Endodermal cell (in vitro differentiated cells): ENCODE measurements at places on chromosomes 2 and 18. TPM values are rescaled to one million over a fixed set of nuclear protein-coding genes. Genes with fewer than 3 reads are reported as not detected.

- no peak overlapping the region for H3K27ac ChIP-seq
- no peaks in the 10 kb centered on the region for H3K4me1 ChIP-seq
- peak; percentile 70 for DNase-seq
- H3K27me3 ChIP-seq, result no peaks in the 10 kb centered on the region
- H3K4me3 ChIP-seq, result no peak overlapping the region
- H3K36me3 ChIP-seq, result no peaks in the 10 kb centered on the region
These were observed 47.9 kb downstream of the E2F6 start for GRCh38 chr2:11417946-11418585.

GRCh38 chr2:234292205-234292961, 204.5 kb downstream of the ARL4C start:
- H3K27ac ChIP-seq, result no peak overlapping the region
- DNase-seq, result no peak
- no peak overlapping the region for H3K4me3 ChIP-seq
- H3K27me3 ChIP-seq, result no peaks in the 10 kb centered on the region
- H3K4me1 ChIP-seq, result peaks cover 7% of the 10 kb centered on the region

Gene PLGLB1
- 0.79 and 2.3 TPM in 2 replicates for total RNA-seq

- H3K4me1 ChIP-seq, result no peaks in the 10 kb centered on the region
- no peaks in the 10 kb centered on the region for H3K27me3 ChIP-seq
- H3K27ac ChIP-seq, result no peak overlapping the region
- H3K4me3 ChIP-seq, result no peak overlapping the region
- no peaks in the 10 kb centered on the region for H3K36me3 ChIP-seq
- no peak for DNase-seq
These were observed 310.9 kb downstream of the HRH4 start for GRCh38 chr18:24771300-24771699.

- no peaks in the 10 kb centered on the region for H3K27me3 ChIP-seq
- no peak overlapping the region for H3K27ac ChIP-seq
- DNase-seq, result no peak
These were observed 6.9 kb downstream of the CCDC195 start for GRCh38 chr2:224709301-224709700.

DNA sequence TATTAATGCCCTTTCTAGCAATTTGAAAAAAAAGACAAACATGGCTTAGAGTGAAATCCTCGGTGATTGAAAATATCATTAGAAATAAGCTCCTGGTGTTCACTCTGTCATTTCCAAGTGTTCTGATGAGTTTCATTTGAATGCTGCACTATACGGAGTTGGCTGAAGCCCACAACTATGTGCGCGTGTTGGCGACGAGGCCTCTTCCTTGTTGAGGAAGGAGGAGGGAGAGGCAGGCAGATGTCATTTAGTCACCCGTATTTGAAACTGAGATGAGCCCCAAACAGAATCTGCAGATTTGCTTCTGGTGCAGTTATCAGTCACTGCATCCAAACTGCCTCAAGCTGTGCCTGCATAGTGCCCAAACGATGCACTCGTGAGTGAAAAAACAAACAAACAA, 23.5 kb upstream of the SKOR2 start:
- no peak for DNase-seq
- no peak overlapping the region for H3K4me3 ChIP-seq
- H3K4me1 ChIP-seq, result no peaks in the 10 kb centered on the region
- H3K27ac ChIP-seq, result no peak overlapping the region
- H3K27me3 ChIP-seq, result peaks cover 3% of the 10 kb centered on the region

DNA sequence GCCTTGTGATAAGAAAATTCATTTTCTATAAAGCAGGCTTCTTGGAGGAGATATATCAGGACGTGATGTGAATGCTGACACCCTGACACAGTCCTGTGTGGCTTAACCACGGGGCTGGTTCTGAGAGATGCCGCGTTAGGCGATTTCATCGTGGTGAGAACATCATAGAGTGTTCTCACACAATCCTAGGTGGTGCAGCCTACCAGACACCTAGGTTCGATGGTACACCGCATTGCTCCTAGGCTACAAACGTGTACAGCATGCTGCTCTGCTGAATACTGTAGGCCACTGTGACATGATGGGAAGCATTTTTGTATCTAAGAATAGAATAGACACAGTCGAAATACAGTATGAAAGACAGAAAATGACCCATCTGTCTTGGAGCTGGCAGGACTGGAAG, 82.5 kb downstream of the TNFRSF11A start:
- no peaks in the 10 kb centered on the region for H3K36me3 ChIP-seq
- H3K27me3 ChIP-seq, result no peaks in the 10 kb centered on the region
- no peak overlapping the region for H3K4me3 ChIP-seq
- DNase-seq, result no peak
- no peak overlapping the region for H3K27ac ChIP-seq
- no peaks in the 10 kb centered on the region for H3K4me1 ChIP-seq

DNA sequence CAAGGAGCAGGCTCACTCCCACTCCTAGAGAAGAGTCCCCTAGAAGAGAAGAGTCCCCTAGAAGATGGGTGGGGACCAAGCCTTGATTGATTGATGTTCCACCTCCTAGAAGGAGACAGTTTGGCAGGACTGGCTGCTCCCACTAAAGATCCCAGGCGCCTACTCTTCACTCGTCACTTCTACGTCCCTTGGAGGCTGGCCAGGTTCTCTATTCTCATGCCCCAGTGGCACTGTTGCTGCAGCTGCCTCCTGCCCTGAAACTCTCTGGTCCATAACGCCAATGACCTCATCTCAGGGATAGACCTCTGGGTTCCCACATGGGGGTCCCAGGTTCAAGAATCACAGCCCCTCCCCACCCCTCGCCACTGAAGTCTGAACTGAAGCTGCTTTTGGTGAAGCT, 2.5 kb upstream of the SP140L start:
- no peak overlapping the region for H3K4me3 ChIP-seq
- H3K4me1 ChIP-seq, result peaks cover 4% of the 10 kb centered on the region
- no peak for DNase-seq

Gene CRACDL
- 0.16 to 0.86 TPM (median 0.31 TPM) in 3 replicates for total RNA-seq

Gene MROH2A
- not detected in 3 replicates for total RNA-seq

DNA sequence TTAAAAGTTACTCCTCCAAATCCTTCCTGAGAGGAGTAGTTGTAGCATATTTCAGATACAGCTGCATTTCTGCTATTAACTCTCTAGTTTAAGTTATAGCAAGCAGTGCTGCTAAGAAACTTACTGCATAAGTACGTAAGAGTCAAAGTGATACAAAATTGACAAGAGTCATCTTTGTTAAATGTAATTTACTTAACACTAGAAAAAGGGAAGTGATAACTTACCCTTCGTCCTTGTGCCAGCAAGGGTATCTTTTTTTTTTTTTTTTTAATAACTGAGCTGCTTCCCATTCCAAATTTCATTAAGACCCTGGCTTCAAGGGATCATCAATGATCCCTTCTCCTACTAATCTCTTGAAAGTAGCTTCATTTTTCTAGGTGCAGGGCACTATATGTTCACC, 493.0 kb downstream of the PLCL1 start:
- no peak overlapping the region for H3K4me3 ChIP-seq
- no peaks in the 10 kb centered on the region for H3K36me3 ChIP-seq
- no peak for DNase-seq
- no peaks in the 10 kb centered on the region for H3K4me1 ChIP-seq

- no peak overlapping the region for H3K4me3 ChIP-seq
- H3K36me3 ChIP-seq, result no peaks in the 10 kb centered on the region
- no peak overlapping the region for H3K27ac ChIP-seq
- H3K4me1 ChIP-seq, result no peaks in the 10 kb centered on the region
- DNase-seq, result peak; percentile 63
These were observed 294.5 kb upstream of the NT5C1B start for GRCh38 chr2:18883616-18884456.

Gene GYPC
- total RNA-seq, result 18.9 to 23.2 TPM (median 21.5 TPM) in 3 replicates

GRCh38 chr2:210049831-210050230, 47.4 kb downstream of the RPE start:
- H3K27me3 ChIP-seq, result no peaks in the 10 kb centered on the region
- no peak for DNase-seq
- H3K27ac ChIP-seq, result no peak overlapping the region
- no peak overlapping the region for H3K4me3 ChIP-seq
- H3K36me3 ChIP-seq, result peaks cover 28% of the 10 kb centered on the region

DNA sequence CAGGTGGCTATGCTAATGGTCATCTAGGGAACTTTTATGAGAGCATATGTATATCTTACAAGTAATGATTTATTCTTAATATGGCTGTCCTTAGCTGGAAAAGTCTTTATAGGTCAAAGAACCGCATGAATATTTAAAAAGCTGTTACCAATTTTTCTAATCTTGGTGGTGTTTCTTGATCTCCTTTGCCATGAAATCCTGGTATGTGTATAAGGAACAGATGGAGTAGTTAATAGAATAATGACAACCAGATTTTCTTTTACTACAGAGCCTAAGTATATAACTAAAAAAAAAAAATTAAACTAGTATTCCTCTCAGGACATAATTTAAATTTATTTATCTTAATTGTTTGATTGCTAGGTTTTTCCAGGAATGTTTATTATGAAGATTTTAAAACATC, 74.5 kb downstream of the RHBDD1 start:
- H3K27me3 ChIP-seq, result no peaks in the 10 kb centered on the region
- DNase-seq, result no peak
- no peak overlapping the region for H3K27ac ChIP-seq
- no peak overlapping the region for H3K4me3 ChIP-seq
- no peaks in the 10 kb centered on the region for H3K36me3 ChIP-seq

DNA sequence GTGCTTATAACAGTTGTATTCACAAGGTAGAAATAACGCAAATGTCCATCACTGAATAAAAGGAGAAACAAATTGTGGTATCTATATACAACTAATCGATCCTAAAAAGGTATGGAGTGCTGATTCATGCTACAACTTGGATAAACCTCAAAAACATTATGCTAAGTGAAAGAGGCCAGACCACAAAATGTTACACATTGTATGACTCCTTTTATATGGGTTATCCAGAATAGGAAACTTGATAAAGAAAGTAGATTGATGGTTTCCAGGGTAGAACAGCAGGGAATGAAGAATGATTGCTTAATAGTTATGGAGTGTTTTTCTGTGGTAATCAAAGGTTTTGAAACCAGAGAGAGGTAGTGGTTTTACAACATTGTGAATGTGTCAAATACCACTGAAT, 432.2 kb upstream of the TRIB2 start:
- peaks cover 8% of the 10 kb centered on the region for H3K4me1 ChIP-seq
- no peak for DNase-seq
- H3K4me3 ChIP-seq, result no peak overlapping the region
- H3K27ac ChIP-seq, result no peak overlapping the region
- no peaks in the 10 kb centered on the region for H3K27me3 ChIP-seq

Gene NPPC
- total RNA-seq, result 0.72 and 0.84 TPM in 2 replicates

GRCh38 chr2:10963155-10963554, 51.4 kb downstream of the KCNF1 start:
- no peak overlapping the region for H3K27ac ChIP-seq
- H3K4me1 ChIP-seq, result peaks cover 2% of the 10 kb centered on the region
- H3K4me3 ChIP-seq, result no peak overlapping the region
- no peak for DNase-seq

DNA sequence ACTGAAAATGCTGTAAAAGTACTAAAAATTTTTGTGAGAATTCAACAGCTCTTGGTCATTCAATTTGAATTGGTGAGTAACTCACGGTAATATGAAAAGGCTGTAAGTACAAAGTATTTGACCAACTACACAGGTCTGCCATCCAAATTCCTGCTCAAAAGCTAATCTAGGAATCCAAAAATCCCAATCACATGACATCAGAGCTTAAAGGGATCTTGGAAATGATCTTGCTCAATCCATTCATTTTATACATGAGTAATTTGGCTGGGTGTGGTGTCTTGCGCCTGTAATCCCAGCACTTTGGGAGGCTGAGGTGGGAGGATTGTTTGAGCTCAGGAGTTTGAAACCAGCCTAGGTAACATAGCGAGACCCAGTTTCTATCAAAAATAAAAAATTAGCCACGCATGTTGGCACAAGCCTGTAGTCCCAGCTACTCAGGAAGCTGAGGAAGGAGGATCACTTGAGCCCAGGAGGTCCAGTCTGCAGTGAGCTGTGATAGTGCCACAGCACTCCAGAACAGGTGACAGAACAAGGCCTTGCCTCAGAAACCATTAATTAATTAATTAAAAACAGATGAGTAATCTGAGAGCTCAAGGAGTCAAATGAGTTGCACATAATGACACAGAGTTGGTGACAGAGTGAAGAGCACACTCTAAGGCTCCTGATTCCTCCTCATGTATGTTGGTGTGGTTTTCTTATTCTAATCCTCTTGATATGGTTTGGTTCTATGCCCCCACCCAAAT, 19.8 kb downstream of the SPIRE1 start:
- H3K27me3 ChIP-seq, result no peaks in the 10 kb centered on the region
- no peaks in the 10 kb centered on the region for H3K36me3 ChIP-seq
- no peak for DNase-seq
- H3K4me1 ChIP-seq, result no peaks in the 10 kb centered on the region
- no peak overlapping the region for H3K4me3 ChIP-seq
- no peak overlapping the region for H3K27ac ChIP-seq

Gene GALNT14
- total RNA-seq, result 1.4 and 2.1 TPM in 2 replicates

DNA sequence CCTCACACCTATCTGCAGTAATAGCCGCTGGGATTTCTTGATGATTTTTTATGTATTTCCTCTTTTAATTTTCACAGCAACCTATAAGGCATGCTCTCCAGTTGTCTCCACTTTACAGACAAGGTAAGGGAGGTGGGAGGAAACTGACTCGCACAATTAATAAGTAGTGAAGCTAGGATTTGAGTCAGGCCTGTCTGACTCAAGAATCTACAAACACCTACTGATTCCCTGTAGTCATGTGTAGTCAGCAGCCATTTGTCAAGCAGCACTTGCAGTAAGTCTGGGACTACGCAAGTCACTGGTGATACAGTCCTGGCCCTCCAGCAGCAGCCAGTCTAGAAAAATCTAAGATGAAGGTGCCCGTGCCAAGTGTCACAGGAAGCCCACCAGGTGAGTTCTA, 193.6 kb upstream of the PKDCC start:
- H3K27ac ChIP-seq, result no peak overlapping the region
- no peak for DNase-seq
- H3K27me3 ChIP-seq, result peaks cover 23% of the 10 kb centered on the region
- no peaks in the 10 kb centered on the region for H3K4me1 ChIP-seq
- no peak overlapping the region for H3K4me3 ChIP-seq

Gene RESP18
- not detected in 3 replicates for total RNA-seq

DNA sequence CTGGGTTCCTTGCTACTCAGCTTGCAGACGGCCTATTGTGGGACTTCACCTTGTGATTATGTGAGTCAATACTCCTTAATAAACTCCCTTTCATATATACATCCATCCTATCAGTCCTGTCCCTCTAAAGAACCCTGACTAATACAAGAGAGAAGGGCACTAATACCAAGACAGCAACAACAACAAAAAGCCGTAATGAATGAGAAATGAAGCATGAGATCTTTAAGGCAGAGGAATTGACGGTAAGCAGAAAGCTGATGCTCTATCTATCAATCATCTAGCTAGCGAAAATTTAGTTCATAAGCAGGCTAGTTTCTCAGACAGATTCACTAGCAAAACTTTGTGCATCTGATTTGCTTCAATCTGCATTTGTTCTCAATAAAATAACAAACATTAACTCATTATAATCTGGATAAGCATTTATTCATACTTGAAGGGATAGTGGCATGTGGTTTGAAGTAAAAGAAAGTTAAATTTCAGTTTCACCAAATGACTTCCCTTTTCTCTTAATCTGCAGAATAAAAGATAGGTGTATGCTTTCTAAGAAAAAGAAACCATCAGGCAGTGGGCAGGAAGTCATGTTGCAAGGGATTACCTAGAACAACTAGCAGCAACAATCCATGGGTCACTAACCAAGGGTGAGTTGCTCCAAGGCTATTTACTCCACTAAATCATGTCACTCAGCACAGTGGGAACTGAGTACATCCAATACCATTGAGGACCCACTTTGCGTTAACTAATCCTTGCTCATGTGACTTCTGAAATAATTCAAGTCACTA, 376.5 kb downstream of the TMEM182 start:
- no peak for DNase-seq
- H3K4me3 ChIP-seq, result peak overlapping the region; percentile 46
- H3K4me1 ChIP-seq, result peaks cover 14% of the 10 kb centered on the region

- no peaks in the 10 kb centered on the region for H3K4me1 ChIP-seq
- H3K27ac ChIP-seq, result no peak overlapping the region
- peaks cover 61% of the 10 kb centered on the region for H3K36me3 ChIP-seq
These were observed 115.2 kb downstream of the ACVR1 start for GRCh38 chr2:157760949-157761348.
